ENCODE measurements at places on chromosomes 7 and 10.

GRCh38 chr10:84179059-84179710, 5.6 kb downstream of the GPR15LG start:
- DNase-seq, result peak; percentile 40

- no peak for DNase-seq
Measured at GRCh38 chr10:42934351-42934811, 142.5 kb upstream of the RET start.

DNA sequence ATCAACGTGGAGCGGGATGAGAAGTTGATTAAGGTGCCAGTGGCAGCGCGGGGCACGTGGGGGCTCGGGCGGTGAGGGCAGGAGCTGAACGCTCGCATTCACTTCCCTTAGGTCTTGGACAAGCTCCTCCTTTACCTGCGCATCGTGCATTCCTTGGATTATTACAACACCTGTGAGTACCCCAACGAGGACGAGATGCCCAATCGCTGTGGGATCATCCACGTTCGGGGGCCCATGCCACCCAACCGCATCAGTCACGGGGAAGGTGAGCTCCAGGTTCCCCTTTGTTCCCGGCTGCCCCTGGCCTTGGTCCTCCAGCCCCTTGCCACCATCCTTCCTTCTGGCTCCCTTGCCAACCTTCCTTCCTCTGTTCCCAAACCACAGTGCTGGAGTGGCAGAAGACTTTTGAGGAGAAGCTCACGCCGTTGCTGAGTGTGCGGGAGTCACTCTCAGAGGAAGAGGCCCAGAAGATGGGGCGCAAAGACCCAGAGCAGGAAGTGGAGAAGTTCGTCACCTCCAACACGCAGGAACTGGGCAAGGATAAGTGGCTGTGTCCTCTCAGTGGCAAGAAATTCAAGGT, 2.5 kb downstream of the UFSP1 start:
- peak; percentile 12 for DNase-seq

GRCh38 chr7:1913466-1914282, 243.6 kb downstream of the ELFN1 start:
- no peak for DNase-seq

DNA sequence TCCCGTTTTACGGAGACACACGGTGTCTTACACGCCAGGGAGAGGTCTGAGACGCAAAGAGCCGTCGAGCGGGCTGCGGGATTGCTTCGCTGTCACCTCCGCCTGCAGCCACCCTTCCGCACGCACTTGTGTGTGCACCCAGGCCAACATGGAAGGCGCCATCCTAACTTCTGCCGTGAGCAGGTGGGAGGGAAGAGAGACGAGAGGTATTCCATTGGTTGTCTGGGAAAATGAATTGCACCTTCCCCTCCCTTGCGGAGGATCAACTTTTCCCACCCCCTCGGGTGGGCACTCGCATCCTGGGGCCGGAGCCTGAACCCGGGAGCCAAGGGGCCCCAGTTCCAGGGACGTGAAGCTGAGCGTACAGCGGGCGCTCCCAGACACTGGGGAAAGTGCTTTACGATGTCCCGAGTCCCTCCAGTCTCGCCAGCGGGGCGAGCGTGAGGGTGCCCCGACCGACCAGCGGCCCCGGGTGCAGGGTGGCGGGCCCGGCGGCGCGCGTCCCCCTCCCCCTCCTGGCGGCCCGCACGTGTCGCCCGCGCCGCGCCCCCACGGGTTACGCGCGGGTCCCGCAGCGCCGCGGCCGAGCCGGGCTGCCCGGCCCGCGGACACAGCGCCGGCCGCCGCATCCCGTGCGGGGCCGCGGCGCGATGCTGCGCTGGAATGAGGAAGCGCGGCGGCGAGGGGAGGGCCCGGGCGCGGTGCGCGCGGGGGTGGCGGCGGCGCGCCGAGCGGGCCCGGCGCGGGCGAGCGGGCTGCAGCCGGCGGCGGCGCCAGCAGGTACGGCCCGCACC, 984 bp upstream of the IKZF1 start:
- DNase-seq, result no peak

GRCh38 chr10:13993673-13994089, 337.0 kb downstream of the FRMD4A start:
- DNase-seq, result no peak

All from CD4-positive, alpha-beta T cell treated with Interleukin-2 at 100 ng/mL for 4 hours (primary cell).